ENCODE measurements at places on chromosomes 1 and 21. TPM values are rescaled to one million over a fixed set of nuclear protein-coding genes. Genes with fewer than 3 reads are reported as not detected.

Gene CDK18
- 23.9 TPM for total RNA-seq

- no peak for DNase-seq
- H3K27me3 ChIP-seq = peaks cover 63% of the 10 kb centered on the region
- no peak overlapping the region for H3K4me3 ChIP-seq
- no peak overlapping the region for H3K27ac ChIP-seq
- peaks cover 1% of the 10 kb centered on the region for H3K4me1 ChIP-seq
These were observed 1.4 kb downstream of the NCAM2 start for GRCh38 chr21:20999659-21000058.

DNA sequence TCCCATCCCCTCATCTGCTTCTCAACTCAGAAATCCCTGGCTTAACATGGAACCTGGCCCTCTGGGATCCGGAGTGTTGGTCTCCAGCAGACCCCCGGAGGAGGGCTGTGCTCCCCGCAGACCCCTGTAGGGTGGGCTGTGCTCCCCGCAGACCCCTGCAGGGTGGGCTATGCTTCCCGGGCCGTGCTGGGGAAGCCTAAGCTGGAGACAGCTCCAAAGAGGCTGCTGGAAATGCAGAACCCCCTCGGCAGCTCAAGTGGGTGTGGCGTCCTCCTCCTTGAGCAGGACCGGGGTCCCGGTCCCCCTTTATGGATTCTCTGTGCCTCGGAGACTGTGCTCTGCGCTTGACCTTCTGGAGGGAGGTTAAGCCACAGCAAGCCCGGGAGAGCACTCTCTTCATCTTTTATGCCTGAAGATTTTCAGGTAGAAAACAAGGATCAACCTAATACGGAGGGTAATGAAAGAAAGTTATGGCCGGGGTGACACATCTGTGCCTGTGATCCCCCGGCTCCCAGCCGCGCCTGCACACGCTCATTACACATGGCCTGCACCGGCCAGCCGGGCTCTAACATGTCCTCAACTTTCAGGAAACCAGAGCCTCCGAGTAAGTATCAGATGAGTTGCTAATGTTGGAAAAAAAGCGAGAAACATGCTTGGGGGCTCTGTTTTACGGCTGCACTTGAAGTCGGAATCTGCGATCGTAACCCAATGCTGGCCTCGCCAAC, 87.7 kb upstream of the ACTRT2 start:
- no peak overlapping the region for H3K4me3 ChIP-seq
- H3K27ac ChIP-seq = no peak overlapping the region
- no peaks in the 10 kb centered on the region for H3K27me3 ChIP-seq
- DNase-seq = no peak

DNA sequence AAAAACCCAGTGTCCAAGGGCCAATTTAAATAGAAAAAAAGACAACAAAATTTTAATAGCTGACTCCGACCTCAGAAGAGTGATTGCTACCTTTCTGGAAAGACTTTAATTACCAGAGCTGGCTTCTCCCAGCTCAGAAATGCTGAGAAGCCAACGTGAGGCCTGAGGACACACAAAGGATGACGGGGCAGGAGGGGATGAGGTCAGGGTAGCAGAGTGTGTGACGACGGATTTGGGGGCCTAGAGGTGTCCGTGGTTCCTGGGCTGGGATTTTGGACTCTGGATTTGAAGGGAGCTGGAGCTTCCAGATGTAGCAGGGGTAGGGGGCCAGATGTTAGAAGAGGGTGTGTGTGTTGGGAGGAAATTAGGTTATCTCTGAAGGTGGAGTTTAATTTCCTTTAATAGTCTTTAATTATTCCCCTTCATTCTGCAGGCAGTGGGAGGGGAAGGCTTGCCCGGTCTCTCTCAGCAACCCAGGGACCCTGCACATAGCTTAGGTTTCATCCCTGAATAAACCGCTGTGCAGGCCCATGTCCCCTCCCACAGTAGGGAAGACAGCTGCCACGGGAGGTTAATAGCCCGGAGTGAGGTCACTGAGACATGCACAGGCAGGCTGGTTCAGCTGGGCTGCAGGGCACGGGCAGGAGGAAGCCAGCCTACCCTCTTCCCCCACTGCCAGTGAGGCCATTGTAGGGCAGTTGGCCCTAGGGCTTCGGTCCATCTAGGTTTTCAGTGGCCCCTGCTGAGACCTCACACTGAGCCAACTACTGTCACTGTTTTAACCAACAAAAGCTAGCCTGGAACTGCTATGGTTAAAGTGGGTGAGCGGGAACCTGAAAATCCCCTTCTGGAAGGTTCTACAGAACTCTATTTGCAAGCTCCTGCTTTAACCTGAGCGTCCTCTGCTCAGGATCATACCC, 3.8 kb upstream of the PADI3 start:
- H3K36me3 ChIP-seq = no peaks in the 10 kb centered on the region
- H3K4me1 ChIP-seq = peaks cover 8% of the 10 kb centered on the region
- peaks cover 6% of the 10 kb centered on the region for H3K27me3 ChIP-seq
- H3K27ac ChIP-seq = no peak overlapping the region
- no peak for DNase-seq

GRCh38 chr1:38829368-38829767, 30.2 kb downstream of the RRAGC start:
- no peak overlapping the region for H3K27ac ChIP-seq
- H3K27me3 ChIP-seq = peaks cover 45% of the 10 kb centered on the region
- H3K4me1 ChIP-seq = no peaks in the 10 kb centered on the region
- H3K4me3 ChIP-seq = no peak overlapping the region

- H3K4me1 ChIP-seq = no peaks in the 10 kb centered on the region
- peaks cover 29% of the 10 kb centered on the region for H3K36me3 ChIP-seq
- DNase-seq = no peak
- H3K4me3 ChIP-seq = no peak overlapping the region
These were observed 87.9 kb downstream of the AHCTF1 start for GRCh38 chr1:246843876-246844275.

Gene CFHR2
- total RNA-seq = not detected

DNA sequence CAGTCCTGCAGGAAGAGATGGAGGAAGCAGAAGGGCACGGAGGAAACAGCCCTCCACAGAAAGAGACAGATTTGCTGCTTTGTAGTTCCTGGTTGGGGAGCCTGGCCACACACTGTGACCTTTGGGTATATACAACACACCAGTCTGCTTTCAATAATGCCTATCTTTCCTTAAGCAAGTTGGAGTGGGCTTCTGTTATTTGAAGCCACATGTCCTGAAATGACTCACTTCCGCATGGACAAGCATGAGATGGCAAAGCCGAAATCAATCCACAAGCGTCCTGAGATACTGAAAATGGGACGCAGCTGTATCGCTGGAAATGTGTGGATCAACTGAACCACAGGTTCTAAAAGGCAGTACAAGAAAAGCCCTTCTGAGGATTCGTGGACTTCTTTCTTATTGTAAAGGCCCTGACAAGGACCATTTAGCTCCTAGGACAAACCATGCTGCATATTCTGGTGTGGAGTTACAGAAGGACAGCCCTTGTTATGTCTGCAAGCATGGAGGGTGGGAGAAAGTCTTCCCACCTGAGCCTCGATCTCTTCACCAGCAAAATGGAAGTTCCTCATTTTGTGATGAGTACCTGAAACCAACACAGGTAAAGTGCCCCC, 22.7 kb upstream of the FHAD1 start:
- H3K4me3 ChIP-seq = no peak overlapping the region
- H3K36me3 ChIP-seq = peaks cover 6% of the 10 kb centered on the region
- H3K27ac ChIP-seq = peak overlapping the region; percentile 56
- peaks cover 4% of the 10 kb centered on the region for H3K27me3 ChIP-seq

DNA sequence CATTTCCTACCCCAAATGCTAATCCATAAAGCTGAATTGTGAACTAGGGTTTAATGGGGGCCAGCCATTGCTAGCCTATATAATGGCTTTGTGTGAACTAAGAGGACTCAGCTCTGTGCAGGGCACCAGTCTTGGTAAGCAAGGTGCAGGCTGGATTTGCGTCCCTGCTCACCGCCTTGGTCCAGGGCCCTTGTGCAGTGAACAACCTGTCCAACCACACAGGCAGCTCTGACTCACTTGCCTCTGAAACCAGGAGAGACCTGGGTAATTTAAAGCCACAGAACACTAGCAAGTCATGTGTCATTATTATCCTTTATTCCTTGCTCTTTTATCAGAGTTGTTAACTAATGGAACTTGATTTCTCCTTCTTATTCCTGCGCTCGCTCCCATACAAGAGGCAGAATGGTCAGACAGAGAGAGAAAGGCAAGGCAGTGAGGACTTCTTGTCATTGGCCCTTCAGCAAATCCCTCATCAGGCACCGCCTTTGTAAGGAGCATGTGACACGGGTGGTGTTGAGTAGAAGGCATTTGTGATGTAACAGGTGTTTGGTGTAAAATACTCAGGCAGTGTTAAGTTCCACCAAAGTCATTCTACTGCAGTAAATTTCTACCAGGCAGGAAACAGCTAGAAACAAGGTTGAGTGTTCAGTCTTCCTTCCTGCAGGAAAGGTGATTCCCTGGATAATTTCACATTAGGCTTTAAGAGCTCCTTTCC, 67.3 kb upstream of the OLIG2 start:
- no peaks in the 10 kb centered on the region for H3K36me3 ChIP-seq
- peaks cover 22% of the 10 kb centered on the region for H3K27me3 ChIP-seq
- H3K4me1 ChIP-seq = peaks cover 2% of the 10 kb centered on the region
- DNase-seq = no peak
- no peak overlapping the region for H3K4me3 ChIP-seq
- H3K27ac ChIP-seq = no peak overlapping the region

Gene EMC1
- 61.9 TPM for total RNA-seq

Gene GCLM
- total RNA-seq = 16.2 TPM

Gene AADACL3
- not detected for total RNA-seq

- H3K27ac ChIP-seq = no peak overlapping the region
- no peaks in the 10 kb centered on the region for H3K4me1 ChIP-seq
- no peaks in the 10 kb centered on the region for H3K36me3 ChIP-seq
- H3K27me3 ChIP-seq = no peaks in the 10 kb centered on the region
- DNase-seq = no peak
These were observed 355.5 kb upstream of the NCAM2 start for GRCh38 chr21:20642681-20643080.

DNA sequence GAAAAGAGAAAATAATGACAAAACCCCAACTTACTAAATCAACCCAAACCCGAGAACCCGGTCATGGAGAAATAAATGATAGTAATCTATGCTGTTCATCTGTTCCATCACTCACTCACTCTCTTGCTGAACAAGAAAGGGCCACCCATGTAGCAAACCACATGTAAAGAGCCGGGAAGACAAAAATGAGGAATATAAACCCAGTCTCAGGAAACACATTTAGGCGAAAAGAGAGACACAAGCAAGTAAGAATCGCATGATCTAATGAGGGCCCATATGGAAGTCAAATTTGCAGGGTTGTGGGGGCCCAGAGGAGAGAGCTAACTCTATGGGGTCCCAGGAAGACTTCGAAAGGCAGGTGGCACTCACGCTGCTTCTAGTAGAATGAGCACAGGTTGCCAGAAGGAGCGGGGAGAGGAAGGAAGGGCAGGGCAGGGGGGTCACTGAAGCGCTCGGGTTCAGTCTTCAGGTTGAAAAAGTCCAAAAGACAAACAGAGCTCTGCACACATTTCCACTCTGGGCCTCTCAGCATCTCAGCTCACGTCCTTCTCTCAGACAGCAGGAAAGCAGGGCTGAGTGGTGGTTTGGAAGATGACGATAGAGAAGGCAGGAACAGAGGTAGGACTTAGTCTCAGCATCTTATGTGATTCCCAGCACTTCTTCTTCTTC, 142.9 kb upstream of the KRTAP19-8 start:
- no peaks in the 10 kb centered on the region for H3K4me1 ChIP-seq
- peaks cover 5% of the 10 kb centered on the region for H3K36me3 ChIP-seq
- H3K27ac ChIP-seq = no peak overlapping the region
- no peak for DNase-seq
- no peaks in the 10 kb centered on the region for H3K27me3 ChIP-seq
- no peak overlapping the region for H3K4me3 ChIP-seq

DNA sequence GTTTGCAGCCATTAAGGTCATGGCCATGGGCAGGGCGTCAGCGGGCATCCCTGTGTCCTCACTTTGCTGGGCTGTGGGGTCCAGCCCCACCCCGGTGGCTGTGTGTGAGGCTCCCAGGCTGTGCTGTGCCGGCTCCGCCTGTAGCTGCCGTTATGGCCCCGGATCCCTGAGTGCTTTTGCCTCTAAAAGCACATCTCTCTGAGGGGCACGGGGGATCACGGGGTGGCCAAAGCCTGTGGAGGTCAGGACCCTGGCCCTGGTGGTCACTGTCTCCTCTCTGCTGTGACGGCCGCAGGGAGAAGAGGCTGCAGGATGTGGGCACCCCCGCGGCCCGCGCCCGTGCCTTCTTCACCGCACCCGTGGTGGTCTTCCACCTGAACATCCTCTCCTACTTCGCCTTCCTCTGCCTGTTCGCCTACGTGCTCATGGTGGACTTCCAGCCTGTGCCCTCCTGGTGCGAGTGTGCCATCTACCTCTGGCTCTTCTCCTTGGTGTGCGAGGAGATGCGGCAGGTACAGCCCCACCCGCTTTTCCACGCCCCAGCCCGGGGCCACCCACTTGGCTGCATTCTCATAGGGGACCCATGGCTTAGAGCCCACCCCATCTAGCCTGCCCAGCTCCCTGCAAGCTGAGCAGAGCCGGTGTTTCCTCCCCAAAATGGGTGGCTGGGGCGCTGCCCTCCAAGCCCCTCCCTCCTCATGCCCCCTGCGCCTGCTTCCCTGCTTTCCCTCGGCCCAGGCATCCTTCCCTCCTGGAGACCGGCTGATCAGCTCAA, 48.2 kb downstream of the TRPM2 start:
- no peak for DNase-seq
- H3K27me3 ChIP-seq = peaks cover 3% of the 10 kb centered on the region
- no peaks in the 10 kb centered on the region for H3K4me1 ChIP-seq
- H3K27ac ChIP-seq = no peak overlapping the region
- H3K4me3 ChIP-seq = no peak overlapping the region

DNA sequence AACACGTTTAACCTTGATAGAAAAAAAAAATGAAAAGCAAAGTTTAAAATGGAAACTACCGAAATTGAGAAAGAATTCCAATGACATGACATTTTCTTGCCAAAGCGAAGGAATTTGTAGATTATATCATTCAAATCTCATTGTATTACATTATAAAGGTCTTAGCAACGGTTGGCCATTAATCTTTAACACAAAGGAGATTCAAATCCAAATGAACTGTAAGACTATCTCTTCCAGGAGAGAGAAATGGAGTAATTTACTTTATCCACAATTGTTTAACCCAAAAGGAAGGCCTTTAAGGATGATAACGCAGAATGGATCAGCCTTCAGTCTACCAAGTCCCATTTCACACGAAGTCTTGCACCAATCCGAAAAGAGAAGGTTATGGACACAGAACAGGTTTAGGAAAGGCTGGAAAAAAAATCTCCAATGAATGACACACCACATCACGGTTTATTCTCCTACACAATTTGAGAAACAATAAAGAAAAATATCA, 1.5 kb downstream of the ENAH start:
- H3K4me3 ChIP-seq = peak overlapping the region; percentile 85
- DNase-seq = no peak
- peaks cover 1% of the 10 kb centered on the region for H3K36me3 ChIP-seq
- peaks cover 33% of the 10 kb centered on the region for H3K4me1 ChIP-seq
- peak overlapping the region; percentile 90 for H3K27ac ChIP-seq
- H3K27me3 ChIP-seq = no peaks in the 10 kb centered on the region

Gene VANGL2
- total RNA-seq = 80.4 TPM

Gene TIAM1
- total RNA-seq = 36.8 TPM

GRCh38 chr1:190179817-190180216, 297.8 kb downstream of the BRINP3 start:
- no peaks in the 10 kb centered on the region for H3K27me3 ChIP-seq
- no peak overlapping the region for H3K27ac ChIP-seq
- no peak for DNase-seq
- no peak overlapping the region for H3K4me3 ChIP-seq
- H3K36me3 ChIP-seq = no peaks in the 10 kb centered on the region

- H3K36me3 ChIP-seq = no peaks in the 10 kb centered on the region
- H3K4me1 ChIP-seq = peaks cover 1% of the 10 kb centered on the region
- no peak for DNase-seq
- H3K27ac ChIP-seq = no peak overlapping the region
These were observed 42.1 kb downstream of the CAMK2N1 start for GRCh38 chr1:20443703-20444586.

Gene ACAP3
- 111 TPM for total RNA-seq

All from progenitor cell of endocrine pancreas (in vitro differentiated cells).